Activated T-cell treated with anti-CD3 and anti-CD28 coated beads for 24 hours (primary cell): ENCODE measurements at places on chromosomes 16 and 17.

DNA sequence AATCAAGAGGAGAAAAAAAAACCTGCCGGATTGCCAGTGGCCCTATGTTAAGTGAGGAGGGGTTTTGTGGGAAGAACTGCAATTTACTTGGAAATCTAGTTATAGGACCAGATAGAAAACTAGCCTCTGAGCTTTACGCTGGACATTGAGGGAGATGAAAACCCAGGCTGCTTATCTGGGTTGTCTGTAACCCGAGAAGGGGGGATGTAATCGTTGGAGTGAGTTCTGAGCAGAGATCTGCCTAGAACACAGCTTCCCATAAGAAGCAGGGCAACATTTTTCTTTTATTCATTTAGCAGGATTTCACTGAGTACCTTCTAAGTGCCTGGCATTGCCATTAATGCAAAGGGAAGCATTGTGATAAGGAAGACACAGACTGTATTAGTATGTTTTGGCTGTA lies 70.6 kb downstream of the KATNIP start:
- no peak for DNase-seq

DNA sequence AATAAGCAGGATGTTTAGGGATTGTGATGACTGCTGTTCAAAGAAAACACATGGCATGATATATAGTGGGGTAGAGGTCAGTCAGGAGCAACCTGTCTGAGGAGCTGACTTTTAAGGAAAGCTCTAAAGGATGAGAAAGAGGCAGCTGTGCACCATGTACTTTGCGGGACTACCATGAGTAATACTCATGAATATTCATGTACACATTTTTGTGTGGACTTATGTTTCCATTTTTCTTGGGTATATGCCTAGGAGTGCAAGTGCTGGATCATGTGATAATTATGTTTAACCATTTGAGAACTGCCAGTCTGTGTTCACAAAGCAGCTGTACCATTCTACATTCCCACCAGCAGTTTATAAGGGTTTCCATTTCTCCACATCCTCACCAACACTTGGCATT lies 35.8 kb downstream of the BEAN1 start:
- no peak for DNase-seq

- DNase-seq, result no peak
Observed at GRCh38 chr16:79163691-79164387, 436.7 kb downstream of the MAF start.

GRCh38 chr17:61398721-61399130 lies 917 bp upstream of the TBX2 start:
- DNase-seq, result no peak

DNA sequence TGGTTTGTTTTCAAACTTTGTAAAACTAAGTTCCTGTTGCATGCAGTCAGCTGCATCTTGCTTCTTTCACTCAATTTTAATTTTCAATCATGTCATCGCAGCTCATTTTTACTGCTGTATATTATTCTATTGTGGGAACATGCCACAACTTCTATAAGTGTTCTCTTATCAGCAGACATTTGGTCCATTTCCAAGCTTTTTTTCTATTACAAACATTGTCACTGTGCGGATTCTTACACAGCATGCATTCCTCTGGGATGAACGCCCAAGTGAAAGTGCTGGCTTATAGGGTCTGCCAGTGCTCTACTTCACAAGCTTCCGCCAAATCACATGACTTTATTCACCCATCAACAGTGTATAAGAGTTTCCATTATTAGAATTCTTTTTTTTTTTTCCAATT lies 22.7 kb downstream of the GINS3 start:
- DNase-seq, result no peak

DNA sequence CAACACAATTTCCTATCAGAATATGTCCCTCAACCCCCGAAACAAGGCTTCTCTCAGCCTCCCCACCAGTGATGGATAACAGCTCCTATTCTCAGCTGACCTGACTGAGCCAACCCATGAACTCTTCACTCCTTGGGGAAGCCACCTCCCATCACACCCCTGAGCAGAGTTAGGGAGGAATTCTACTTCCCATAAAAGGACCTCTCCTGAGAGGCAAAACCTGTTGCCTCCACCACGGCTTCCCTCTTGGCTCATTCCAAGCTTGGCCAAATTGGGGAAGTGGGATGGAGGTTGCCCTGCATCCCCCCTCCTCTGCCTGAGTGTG lies 5.7 kb upstream of the RASL10B start:
- DNase-seq, result no peak

- no peak for DNase-seq
Observed at GRCh38 chr16:30951750-30952149, 2.9 kb downstream of the ORAI3 start.

- no peak for DNase-seq
Observed at GRCh38 chr17:31275116-31275515, 21.9 kb downstream of the OMG start.

DNA sequence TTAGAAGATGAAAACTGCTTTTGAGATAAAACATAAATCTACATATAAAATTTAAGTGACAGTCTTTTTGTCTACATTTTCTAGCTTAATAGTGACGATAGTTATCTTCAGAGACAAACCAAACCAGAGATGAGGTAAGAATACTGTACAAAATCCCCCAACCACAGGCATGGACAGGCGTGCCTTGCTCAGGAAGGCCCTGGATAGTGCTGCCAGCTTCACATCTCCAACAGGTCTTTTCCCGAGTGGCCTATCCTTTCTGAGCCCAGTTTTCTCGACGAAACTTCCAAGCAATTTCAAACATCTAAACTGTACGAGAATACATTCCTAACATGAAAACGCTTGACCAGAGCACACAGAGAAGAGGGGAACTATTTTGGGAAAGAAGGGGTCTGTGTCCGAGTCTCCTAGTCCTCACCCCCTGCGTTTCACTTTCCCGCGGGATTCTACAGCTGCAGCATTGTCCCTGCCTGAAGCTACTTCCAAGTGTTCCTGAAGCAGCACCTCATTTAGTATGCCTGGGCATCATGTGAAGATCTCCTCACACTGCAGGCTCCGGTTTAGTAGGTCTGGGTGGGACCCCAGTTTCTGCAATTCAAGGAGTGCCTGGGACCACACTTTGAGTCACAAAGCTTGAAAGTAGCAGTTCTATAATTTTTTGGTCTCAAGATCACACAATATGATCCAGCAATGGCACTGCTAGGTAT lies 37.8 kb downstream of the GNA13 start:
- no peak for DNase-seq

- no peak for DNase-seq
Observed at GRCh38 chr16:30457743-30458560, 12.3 kb upstream of the SEPHS2 start.

DNA sequence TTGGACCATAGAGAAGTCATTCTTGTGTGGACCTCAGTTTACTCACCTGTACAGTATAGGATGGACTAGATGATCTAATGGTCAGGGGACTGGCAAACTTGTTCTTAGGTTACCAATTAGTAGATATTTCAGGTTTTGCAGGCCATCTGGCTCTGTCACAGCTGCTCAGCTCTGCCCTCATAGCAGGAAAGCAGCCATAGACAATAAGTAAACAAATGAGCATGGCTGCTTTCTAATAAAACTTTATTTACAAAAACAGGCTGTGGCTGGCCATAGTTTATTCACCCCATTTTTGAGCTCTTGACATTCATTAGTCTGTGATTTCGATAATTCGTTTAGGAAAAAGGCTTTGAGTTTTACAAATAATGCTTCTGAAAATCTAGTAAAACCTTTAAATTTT lies 12.7 kb downstream of the BPTF start:
- no peak for DNase-seq

DNA sequence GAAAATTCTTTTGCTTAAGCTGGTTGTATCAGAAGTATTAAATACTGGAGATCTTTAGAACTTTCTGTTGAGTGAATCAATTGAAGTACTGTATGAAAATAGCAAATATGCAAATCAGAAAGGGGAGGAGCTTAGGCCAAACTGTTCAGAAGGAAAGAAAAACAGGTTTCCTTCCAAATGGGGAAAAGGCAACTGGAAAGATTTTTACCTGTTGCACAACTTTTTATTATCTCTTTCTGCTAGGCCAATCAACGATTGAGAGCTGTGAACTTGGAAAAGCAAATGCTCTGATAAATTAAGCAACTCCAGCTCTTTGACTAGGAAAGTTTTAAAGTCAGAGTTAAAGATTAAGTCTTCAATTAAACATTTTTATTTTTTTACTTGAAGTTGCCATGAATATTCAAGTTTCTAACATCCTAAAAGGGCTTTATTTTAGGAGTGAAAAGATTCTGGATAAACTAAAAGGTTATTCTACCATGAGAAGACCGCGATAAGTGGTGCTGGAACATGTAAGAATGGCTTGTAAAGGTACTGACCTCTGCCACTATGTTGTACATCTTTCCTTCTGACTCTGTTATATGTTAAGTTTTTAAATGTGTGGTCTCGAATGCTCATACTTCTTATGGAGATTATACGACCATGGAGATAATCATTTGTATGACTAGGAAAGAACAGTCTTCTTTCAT lies 16.5 kb downstream of the DCUN1D3 start:
- no peak for DNase-seq

DNA sequence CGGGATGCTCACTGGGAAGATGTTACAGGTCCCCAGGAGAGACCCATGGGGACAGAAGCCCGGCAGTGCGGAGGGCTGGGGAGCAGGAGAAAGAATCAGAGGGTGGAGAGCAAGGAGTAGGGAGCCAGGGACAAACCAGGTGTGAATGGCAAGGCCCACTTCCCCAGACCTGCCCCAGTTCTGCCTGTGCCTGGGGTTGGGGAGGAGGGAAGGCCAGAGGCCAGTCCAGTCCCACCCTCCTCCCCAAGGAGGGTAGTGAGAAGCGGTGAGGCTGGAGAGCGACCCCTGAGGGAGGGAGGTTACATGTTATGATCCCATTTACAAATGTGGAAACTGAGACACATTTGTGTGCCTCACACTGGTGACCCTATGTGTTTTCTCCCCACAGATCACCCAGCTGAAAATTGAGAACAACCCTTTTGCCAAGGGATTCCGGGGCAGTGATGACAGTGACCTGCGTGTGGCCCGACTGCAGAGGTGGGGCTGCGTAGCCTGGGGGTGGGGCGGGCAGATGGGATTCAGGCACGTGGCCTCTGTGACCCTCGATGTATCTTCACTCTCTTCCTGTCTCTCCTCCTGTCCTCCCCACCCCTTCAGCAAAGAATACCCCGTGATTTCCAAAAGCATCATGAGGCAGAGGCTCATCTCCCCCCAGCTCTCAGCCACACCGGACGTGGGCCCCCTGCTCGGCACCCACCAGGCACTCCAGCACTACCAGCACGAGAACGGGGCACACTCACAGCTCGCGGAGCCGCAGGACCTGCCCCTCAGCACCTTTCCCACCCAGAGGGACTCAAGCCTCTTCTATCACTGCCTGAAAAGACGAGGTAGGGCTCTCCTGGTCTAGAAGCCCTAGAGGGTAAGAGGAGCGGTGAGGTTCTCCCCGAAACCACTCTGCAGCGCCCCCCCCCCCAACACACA lies 27.5 kb downstream of the TBX4 start:
- no peak for DNase-seq

GRCh38 chr17:44556832-44557606 lies at the start of gene FZD2:
FZD2 (plus strand) TSS chr17:44557484; CDS start chr17:44557689, 205 bp downstream.
- peak; percentile 23 for DNase-seq

DNA sequence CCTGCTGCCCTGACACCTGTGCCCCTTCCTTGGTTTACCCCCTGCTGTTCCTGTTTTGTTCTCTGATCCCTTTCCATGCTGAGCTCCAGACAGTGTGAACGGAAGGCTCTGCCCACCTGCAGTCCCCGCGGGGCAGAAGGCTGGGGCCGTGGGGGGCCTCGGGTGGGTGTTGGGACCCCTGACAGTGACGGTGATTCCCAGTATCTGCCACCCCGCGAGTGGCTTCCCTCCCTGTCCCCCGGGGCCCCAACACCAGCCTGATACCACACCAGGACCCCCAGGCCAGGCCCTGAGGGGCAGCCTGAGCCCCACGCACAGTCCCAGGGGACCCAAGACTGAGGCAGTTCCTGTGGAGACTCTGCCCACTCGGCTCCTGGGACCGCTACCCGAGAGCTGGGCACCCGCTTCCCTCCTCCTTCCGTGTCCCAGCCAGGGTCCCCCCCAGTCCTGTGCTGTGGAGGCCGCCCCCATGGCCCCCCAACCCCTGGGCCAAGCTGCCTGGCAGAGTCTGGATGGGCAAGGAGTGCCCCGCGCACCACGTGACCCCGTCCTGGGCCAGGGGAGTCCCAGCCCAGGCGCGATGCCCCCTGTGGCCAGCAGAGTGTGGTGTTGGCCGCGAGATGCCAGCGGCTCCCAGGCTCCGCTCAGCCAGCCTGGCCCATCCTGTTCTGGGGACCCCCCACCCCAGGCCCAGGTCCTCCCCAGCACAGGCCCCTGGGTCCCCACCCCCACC lies 10.0 kb upstream of the C1QTNF8 start:
- peak; percentile 26 for DNase-seq

DNA sequence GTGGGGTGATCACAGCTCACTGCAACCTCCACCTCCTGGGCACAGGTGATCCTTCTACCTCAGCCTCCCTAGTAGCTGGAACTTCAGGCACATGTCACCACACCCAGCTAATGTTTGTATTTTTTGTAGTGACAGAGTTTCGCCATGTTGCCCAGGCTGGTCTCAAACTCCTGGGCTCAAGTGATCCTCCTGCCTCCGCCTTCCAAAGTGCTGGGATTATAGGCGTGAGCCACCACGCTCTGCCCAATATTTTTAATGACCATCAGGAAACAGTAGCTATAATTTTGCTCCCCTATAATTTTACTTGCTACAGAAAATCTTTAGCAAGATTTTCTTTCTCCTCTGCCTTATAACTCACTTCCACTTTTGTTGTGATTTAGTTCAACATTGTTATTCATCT lies 29.7 kb upstream of the APPBP2 start:
- DNase-seq, result no peak

- no peak for DNase-seq
Observed at GRCh38 chr17:1914661-1915083, 84.9 kb downstream of the RPA1 start.

GRCh38 chr16:21704733-21705132 lies 41.0 kb downstream of the OTOA start:
- DNase-seq, result no peak

DNA sequence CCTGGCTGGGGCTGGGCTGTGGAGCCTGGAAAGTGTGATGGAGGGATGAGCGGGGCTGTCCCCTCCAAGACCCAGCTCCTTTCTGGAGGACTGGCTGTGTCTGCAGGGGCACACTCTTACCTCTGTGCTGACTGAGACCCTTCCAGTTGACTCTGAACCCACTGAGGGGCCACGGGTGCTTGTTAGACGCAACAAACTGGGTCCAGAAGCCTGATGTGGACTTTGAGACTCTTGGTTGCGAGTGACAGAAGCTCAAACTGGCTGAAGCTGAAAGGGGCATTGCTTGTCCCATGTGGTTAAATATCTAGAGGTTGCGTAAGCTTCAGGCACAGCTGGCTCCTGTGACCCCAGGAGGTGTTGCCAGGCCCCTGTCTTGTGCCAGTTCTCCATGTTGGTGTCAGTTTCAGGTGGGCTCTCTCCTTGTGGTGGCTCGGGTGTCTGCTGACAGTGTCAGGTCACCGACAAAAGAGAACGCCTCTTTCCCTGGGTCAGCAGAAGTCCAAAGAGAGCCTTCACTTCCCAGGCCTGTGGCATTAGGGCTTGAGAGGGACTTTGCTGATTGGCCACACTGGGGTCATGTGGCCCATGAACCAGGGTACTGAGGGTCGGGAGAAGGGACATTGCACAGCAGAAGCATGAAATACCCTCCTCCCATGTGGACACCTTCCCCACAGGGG lies 16.7 kb downstream of the ADCY7 start:
- DNase-seq, result no peak
